Stimulated activated CD4-positive, alpha-beta T cell treated with anti-CD3 and anti-CD28 coated beads, Interleukin-2, amount 100 ng/mL, for 48 hours (primary cell): ENCODE measurements at places on chromosomes 6 and 20.

GRCh38 chr6:154234019-154234772, 122.4 kb downstream of the IPCEF1 start:
- DNase-seq: no peak

GRCh38 chr6:5012519-5012918, 8.7 kb upstream of the RPP40 start:
- DNase-seq: no peak

DNA sequence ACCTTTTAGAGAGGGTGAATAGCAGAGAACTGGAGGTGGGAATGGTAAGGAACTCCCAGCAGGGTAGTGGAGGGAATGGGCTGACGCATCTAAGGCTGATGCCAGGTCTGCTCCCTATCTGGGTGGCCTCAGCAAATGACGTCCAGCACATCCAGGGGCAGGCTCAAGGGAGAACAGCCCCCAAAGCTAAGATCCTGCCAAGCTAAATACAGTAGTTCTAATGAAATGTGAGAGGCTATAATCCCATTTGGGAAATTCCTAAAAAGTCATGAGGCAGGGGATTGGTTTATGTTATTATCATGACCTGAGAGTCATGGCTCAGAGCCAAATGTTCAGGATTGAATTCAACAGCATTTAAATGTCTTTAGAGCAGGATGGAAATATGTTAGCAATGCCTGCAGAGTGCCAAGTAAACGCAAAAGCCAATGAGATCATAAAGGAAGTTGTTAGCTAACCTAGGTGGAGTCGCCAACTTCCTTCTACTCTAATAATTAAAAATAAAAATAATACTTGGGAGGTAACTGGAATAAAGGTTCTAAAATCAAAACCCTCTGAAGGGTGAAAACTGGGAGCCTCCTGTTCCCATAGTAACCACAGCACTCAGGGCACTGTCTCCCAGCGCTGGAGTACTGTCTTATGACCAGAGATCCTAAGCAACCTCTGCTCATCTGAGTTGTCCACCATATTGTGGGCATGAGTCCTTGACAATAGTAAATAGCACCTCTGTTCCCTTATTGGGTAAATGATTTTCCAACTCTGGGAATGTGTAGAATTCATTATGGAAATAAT, 34.8 kb downstream of the IYD start:
- DNase-seq: no peak

DNA sequence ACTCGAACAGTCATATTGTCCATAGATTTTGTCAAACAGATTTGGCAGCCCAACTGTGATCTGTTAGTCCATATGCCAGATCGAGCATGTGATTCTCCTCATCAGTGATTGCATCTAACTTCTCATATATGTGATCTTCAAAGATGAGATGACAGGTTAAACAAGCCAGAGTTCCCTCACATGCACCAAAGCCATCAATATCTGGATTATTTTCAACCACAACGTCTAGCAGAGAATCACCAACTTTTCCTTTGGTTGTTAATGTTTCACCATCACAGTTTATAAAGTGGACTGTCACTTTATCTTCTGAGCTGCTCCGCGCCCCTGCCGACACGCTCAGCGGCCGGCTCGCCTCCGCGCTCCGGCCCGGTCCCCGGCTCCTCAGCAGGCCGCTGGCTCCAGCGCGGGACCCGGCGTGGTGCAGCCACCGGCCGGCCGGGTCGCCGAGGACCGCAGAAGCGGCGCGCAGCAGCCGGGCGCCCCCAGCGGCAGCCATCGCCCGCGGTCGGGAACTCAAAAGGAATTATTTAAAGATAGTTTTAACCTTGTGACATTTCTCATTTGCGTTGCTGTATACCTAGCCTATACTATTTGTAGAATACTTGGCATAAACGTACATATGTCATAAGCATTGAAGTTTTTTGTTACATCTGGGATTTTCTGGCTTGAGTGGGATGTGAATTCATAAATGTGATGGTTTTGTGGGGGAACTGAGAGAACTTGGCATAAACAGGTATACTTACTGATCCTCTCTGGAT, 40.1 kb upstream of the DYNLRB1 start:
- DNase-seq: peak; percentile 27

GRCh38 chr6:27441001-27441400, 31.9 kb downstream of the ZNF184 start:
- no peak for DNase-seq

DNA sequence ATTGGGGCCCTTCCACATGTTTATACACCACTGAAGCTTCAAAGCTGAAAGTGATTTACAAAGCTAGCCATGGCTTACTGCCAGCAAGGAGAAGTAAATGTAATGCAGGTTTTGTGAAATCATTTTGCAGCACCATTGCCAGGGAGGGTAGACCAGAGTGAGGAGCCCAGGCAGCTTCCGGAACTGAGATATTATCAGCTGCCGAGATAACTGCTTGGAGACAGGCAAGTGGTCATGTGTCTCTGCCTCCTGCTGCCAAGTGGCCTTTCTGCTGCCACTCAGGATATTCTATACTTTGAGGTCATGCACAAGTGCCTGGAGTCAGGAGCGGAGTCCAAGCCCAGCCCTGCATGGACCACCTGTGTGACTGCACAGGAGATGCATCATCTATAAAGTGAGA, 160.2 kb downstream of the SYNDIG1 start:
- DNase-seq: no peak

DNA sequence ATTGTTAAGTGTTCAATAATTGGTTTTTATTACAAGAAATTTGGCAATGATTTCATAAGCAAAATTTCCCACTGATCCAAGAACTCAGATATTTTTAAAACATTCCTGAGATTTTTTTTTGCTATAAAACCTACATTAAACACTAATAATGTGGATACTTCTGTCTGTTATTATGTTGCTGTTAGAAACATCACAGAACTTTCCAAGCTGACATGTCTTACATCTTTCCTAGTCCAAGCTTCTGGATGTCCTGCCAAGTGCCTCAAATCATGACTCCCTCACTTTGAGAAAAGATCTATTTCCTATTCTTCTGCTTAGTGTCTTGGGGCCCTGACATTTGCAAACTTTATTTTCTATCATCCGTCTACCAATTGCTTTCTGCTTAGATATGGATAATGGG, 110.8 kb downstream of the RFPL4B start:
- DNase-seq: no peak

GRCh38 chr6:159983641-159984080, 14.8 kb downstream of the IGF2R start:
- DNase-seq: no peak

GRCh38 chr6:105810105-105810921, 275.8 kb upstream of the PRDM1 start:
- peak; percentile 42 for DNase-seq

DNA sequence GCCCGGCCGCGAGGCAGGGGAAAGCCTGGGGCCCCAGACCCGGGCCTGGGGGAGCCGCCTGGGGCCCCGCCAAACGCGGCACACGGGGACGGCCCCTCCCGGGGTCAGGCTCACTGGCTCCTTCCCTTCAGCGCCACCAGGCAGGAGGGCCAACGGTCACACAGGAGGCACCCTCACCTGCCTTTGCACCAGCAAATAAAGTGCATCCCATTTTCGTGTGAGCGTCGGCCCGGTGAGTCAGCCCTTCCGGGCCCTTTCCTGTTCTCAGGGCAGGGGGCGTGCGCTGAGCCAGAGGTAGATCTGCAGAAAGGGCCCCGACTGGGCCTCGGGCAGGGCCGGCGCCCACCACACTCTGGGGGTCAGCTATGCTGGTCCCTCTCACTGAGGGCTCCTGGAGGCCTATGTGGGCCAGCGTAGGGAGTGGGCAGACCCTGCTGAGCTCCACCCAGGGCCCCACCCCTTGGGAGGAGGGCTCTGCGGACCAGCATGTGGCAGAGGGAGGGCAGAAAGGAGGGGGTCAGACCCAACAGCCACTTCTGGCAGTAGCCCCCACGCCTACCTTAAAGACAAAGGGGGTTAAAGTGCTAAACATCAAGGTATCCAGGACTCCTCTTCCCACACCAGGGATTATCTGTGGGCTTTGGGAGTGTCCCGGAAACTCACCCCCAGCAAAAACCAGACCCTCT, 931 bp upstream of the UCKL1 start:
- DNase-seq: peak; percentile 65

DNA sequence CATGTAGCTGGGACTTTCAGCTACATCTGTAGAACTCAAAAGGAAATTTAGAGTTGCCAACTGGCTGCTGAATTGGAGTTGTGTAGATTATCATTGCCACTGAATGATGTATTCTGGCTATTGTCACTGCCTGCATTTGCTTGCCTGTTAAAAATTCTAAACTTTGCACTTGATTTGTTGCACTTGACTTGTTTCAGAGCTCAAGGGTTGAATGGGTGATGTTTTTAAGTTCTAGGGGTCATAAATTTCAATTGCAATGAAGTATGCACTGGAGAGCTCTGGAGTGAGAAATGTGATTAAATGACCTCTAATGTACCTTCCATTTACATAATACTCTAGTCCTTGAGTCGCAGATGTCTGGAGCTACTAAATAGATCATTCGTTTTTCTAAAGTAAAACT, 102.4 kb downstream of the TNFRSF21 start:
- DNase-seq: no peak

DNA sequence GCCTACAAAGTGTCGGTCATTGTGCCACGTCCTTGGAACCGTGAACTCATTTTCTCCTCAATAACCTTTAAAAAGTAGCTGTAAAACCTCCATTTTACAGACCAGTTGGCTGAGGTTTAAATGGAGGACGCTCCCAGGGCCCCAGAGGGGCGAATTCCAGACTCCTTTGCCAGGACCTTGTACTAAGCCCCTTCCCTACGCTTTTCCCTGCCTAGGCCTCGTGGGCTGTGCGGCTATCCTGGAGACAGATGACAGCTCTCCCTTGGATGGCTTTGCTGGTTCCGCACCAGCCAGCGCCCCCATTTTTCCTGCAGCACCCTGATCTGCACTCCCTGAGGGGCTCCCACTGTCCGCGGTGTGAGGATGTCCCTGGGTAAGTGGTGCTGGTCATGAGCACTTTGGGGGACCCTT, 12.1 kb upstream of the SNHG17 start:
- no peak for DNase-seq

GRCh38 chr6:148367411-148368024, 24.9 kb downstream of the SASH1 start:
- DNase-seq: no peak

DNA sequence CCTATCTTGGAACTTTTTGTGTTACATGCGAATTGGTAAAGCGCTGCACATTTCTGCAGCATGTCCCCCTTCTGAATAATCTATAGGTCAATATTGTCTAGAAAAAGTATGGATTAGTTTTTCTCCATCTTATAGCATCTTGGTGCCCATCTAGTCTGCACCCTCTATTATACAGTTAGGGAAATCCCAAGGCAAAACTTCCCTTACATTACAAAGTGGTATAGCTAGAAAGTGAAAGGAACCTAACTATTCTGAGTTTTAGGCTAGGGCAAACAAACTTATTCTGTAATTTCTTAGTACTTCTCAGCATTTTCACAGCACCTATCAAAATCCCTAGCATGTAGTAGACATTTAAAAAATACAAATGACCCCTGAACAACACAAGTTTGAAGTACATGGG, 133.5 kb upstream of the CCDC28A start:
- DNase-seq: no peak

DNA sequence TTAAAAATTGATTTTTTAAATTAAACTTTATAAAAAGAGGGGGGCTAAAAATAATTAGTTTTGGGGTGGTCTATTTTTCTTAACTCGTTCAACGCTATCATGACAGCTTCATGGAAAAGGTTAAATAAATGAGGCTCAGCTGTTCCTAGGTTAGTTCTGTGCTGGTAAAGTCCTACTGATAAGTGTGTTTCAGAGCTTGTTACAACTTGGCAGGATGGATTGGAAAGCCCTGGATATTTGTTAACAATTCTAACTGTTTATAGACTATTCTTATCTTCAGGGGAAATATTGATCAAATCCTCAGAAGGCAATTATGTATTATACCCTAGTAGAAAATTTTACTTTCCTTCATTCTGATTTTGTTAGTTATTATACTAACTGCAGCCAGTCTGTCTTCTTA, 50.4 kb downstream of the IL22RA2 start:
- no peak for DNase-seq

GRCh38 chr6:68317366-68317765, 317.7 kb upstream of the ADGRB3 start:
- no peak for DNase-seq

DNA sequence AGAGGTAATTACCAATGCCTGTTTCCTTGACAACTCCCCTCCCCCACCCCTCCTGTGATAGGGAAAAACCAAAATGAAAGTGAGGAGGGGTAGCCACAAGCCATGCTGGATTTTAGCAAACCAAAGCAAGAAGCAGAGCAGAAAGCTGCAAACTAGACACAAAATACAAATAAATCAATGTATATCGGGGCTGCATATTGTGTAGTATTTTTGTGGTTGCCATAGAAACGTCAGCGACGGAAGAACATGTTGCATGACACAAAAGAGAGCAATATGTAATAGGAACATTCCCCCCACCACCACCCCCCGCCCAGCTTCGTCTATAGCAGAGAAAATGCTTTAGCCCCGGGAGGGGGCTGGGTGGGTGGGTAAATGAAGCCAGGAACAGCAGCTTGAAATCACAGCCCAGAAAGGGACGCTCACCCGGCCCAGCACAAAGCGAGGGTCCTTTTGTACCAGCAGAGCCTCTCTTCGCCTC, 548 bp downstream of the AGPAT4 start:
- peak; percentile 1 for DNase-seq

- no peak for DNase-seq
Measured at GRCh38 chr20:53329781-53330180, 263.9 kb downstream of the ZNF217 start.

- DNase-seq: peak; percentile 30
Measured at GRCh38 chr6:85641897-85642773, 551 bp downstream of the SYNCRIP start.

DNA sequence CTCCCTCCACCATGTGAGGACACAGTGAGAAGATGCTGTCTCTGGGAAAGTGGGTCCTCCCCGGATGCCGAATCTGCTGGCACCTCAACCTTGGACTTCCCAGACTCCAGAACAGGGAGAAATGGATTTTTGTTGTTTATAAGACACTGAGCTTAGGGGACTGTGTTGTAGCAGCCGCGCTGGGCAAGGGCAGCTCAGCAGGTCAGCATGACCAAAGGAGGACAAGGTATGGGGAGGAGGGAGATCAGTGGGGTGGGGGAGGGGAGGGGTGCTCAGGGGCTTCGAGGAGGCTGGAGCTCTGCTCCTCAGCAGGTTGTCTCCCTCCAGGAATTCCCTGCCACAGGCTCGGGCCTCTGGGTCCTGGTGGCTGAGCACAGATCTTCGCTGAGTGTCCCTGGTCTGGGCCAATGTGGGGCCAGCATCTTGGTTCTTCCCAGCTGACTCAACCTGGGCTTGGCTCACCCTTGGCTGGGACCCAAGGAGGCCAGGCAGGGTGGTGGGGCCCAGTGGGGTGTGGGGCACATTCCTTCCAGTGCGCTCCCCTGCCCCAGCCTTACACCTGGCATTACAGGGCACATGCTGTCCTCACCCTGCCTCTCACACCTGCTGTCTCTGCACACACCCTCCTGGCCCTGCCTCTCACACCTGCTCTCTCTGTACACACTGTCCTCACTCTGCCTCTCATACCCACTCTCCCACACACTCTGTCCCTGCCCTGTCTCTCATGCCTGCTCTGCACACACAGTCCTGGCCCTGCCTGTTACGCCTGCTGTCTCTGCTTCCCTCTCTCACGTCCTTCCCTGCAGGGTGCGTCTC, 107.3 kb downstream of the SYCP2 start:
- no peak for DNase-seq

GRCh38 chr20:5548902-5549599, 201.2 kb upstream of the SHLD1 start:
- DNase-seq: no peak

GRCh38 chr6:49264496-49264895, 198.6 kb downstream of the MMUT start:
- DNase-seq: no peak
